Activated T-helper 1 cell treated with anti-CD3 and anti-CD28 coated beads, Interleukin-12 subunit alpha, Interleukin-12 subunit beta, Interleukin-2, Interleukin-4 antibody, amounts not matched to agents 30 ng/mL and 10 ng/mL and 1 ng/mL, durations not matched to agents 14 hours and 24 hours and 36 hours (primary cell): ENCODE measurements at places on chromosomes 12 and 14. TPM values are rescaled to one million over a fixed set of nuclear protein-coding genes. Genes with fewer than 3 reads are reported as not detected.
A peak's percentile ranks its signal among the peaks of the same experiment; 100 is the strongest.

GRCh38 chr14:65798216-65798615 lies 385.7 kb downstream of the FUT8 start:
- no peak for DNase-seq

DNA sequence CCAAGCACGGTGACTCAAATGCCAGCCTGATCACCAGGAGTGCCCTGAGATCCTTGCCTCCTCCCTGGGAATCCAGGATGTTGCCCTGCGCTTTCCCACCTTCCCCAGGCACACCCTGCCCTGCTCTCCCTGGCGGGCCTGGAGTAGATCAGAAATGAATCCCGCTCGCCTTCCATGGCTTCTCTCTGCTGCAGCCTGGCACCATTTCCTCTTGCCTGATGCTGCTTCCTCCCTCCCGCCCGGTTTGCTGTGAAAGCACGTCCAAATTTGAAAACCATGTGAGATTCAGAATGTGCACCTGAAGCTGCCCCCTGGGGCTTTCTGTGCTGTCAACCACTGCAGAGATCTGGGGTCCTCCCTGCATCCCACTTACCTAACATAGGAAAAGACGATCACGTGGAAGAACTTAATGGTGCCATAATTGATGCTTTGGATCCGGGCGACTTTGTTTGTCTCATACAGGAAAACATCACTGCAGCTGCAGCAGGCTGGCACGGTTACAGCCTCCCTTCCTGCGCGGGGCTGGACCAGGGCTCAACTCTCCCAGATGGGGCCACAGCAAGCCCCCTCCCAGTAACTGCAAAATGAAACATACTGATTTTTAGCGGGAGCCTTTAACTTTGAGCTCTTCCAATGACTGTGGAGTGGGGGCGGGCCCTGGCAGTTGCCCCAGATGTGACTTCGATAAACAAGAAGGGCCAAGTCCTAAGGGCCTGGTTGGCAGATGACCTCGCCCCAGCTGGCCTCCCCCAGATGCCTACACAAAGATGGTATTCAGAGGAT lies 24.9 kb upstream of the C12orf76 start:
- peak; percentile 8 for DNase-seq

- no peak for DNase-seq
Observed at GRCh38 chr14:104427131-104427851, 152.3 kb upstream of the C14orf180 start.

- no peak for DNase-seq
Observed at GRCh38 chr12:82651489-82651888, 35.2 kb upstream of the TMTC2 start.

GRCh38 chr14:96205059-96205977 lies 679 bp downstream of the BDKRB2 start:
- DNase-seq = no peak

The SINHCAF gene
- 270 and 276 TPM in 2 replicates for total RNA-seq

DNA sequence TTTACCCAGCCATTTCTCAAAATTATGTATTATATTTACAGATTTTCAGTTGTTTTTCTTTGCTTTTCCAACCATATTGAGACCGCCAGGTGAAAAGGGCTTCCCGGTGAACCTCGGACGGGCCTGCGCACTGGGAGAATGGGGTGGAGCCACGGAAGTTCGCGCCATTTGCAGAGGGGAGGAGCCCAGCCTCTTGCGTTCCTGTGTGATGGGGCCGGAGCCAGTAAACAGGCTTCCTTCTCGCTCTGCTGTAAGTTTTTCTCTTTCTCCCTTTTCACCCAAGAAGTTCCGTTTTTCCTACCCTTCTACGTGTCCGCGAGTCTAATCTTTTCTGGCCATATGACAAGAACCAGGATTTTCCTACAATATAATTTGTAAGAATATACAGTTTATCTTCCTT lies 1108.8 kb upstream of the SEL1L start:
- DNase-seq = peak; percentile 8

DNA sequence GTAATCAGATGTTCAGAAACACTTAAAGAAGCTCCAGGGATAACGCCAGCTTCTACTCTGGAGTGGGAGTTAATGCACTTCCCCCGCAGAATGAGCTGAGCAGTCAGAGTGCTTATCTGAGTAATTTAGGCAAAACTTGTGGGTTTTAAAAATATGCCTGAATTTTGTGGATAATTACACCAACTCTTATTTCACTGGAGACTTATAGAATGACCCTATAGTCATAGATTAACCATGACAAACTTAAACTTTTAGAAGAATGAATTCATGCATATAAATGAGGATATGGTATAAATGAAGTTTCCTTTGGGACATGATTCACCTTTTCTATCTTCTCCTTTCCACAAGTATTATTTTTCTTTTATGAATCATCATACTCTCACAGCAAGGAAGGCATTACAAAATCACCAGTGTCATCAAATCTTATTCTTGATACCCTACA lies 241.1 kb upstream of the FBXO33 start:
- no peak for DNase-seq

GRCh38 chr14:76050797-76051392 lies 65.3 kb downstream of the IFT43 start:
- peak; percentile 24 for DNase-seq

GRCh38 chr14:61578745-61579144 lies 116.6 kb upstream of the HIF1A start:
- DNase-seq = no peak

The KCNC2 gene
- not detected in 2 replicates for total RNA-seq

DNA sequence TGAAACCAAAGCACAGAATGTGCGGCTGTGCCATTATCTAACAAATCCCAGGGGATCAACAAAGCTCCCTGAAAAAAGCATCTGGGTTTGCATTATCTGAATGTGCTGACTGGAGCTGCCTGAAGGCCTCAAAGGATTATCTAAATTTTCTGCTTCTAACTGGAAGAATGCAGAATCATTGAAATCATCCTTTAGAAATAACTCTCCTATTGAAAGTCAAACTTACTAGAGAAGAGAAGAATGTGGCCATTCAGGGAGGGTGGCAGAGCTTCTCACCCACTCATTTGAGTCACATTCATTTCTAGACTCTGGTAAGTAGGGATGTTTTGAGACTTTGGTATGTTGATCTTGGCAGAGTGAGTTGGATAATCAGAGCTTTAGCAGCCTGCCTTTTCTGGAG lies 220.6 kb upstream of the RGS6 start:
- DNase-seq = no peak

The KCNK10 gene
- total RNA-seq = not detected in 2 replicates

DNA sequence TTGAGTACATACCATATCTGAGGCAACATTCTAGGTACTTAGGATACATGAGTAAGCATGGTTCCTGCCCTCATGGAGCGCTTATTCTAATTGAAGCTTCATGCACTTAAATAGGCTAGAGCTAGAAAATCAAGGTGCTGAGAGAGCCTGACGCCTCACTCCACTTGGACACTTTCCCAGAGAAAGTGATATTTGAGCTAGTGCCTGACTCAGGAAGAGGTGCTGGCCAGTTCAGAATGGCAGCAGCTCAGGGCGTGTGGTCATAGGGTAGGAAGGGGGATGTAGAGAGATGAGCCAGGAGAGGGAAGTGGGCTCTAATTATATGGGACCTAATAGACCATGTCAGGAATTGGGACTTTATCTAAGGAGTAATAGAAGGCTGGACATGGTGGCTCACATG lies 33.3 kb downstream of the TULP3 start:
- no peak for DNase-seq
